ENCODE measurements at places on chromosomes 5 and 9. TPM values are rescaled to one million over a fixed set of nuclear protein-coding genes. Genes with fewer than 3 reads are reported as not detected.

CCL21 gene
- 0.81 TPM for total RNA-seq

IL9 gene
- not detected for total RNA-seq

NDUFAF2 gene
- total RNA-seq: 45.3 TPM

FBN2 gene
- 7.2 TPM for total RNA-seq

PLEKHG4B gene
- total RNA-seq: not detected

ZFP2 gene
- total RNA-seq: 2.8 TPM

Measured in cardiac ventricle fibroblast (primary cell).